Brain pericyte (primary cell): ENCODE measurements at places on chromosomes 13 and 19.

GRCh38 chr19:19464339-19465098, 50.8 kb downstream of the TSSK6 start:
- no peak for DNase-seq

GRCh38 chr13:43363156-43363953, 340.0 kb downstream of the DNAJC15 start:
- no peak for DNase-seq

- no peak for DNase-seq
These were observed 13.1 kb downstream of the NOP53 start for GRCh38 chr19:47758443-47758804.

DNA sequence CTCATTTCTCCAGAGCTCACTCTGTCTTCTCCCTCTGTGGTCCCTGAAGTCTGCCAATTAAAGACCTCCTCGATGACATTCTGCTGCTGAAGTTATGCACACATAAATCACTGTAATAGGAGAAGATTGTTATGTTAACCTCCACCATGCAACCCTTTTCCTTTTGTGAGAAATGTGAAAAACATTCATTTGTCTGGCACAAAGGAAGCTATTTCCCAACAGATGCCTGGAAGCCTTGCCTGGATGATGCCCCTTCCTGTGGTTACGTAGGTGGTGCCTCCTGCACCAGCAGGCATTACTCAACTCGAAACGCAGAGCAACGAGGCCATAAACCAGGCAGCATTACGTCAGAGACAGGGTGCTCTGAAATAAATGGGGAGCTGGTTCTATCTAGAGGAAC, 327.4 kb upstream of the ZNF507 start:
- no peak for DNase-seq

DNA sequence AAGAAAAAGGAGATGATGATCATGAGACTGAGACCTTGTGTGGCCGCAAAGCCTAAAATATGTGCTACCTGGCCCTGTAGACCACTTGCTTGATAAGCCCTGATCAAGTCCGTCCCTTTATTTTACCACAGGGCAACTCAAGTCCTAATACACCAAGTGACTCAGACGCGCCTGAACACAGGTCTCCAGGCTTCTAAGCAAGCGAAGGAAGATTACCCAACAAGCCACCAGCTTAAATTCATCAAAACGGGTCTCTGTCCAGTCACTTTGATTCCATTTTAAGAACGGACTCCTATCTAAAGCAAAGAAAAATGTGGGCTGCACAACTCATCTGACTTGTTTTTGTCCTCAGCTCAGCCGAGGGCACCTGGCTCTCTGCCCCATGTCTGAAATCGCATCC, 26.8 kb downstream of the SLC7A1 start:
- no peak for DNase-seq

DNA sequence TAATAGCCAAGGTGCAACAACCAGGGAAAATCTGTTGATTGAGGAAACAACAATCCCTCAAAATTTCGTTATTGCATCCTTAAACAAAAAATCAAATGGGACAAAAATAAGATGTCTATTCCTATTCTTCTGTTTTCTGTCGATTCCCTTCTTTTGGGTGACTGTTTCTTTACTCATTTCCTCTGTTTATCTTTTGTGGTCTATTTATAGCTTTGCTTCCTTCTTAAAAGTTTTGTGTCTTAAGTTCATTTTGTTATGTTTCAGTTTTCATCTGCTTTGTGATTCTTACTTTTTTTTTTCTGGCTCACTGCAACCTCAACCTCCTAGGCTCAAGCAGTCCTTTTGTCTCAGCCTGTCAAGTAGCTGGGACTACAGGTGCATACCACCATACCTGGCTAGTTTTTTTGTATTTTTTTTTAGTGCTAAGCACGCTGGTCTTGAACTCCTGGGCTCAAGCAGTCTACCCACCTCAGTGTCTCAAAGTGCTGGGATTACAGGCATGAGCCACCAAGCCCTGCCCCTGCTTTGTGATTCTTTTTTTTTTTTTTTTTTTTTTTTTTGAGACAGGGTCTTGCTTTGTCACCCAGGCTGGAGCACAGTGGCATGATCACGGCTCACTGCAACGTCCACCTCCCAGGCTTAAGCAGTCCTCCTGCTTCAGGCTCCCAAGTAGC, 10.4 kb downstream of the ZNF146 start:
- DNase-seq, result no peak

DNA sequence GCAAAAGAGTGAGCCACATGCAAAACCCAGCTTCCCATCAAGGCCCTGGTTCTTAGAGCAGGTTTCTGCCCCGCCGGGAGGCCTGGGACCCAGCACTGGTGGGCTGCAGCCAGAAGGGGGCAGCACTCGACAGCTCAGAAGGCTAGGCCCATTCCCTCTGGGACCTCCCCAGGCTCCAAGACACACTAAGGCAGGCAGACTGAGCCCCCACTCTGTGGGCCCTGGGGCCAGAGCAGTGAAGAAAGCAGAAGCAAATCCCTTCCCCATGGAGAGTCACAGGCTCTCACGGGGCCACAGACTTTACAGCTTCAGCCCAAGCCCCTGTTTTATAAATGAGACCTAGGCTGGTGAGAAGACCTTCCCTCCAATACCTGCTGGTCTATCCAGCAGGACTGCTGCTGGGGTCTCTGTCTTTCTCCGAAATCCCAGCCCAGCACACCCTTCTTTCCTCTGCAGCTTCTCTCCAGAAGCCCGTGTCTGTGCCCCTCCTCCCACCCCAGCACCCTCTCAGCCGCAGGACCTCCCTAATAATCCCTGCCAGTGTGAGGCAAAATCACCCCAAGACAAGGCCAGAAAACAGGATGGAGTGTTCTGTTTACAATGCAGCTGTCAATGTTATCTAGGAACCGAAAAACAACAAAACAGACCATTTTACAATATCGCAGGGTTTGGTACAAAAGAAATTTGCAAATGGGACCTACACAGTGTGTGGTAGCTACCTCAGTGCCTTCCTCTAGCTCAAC, 109.3 kb downstream of the ABCC4 start:
- DNase-seq, result peak; percentile 50

DNA sequence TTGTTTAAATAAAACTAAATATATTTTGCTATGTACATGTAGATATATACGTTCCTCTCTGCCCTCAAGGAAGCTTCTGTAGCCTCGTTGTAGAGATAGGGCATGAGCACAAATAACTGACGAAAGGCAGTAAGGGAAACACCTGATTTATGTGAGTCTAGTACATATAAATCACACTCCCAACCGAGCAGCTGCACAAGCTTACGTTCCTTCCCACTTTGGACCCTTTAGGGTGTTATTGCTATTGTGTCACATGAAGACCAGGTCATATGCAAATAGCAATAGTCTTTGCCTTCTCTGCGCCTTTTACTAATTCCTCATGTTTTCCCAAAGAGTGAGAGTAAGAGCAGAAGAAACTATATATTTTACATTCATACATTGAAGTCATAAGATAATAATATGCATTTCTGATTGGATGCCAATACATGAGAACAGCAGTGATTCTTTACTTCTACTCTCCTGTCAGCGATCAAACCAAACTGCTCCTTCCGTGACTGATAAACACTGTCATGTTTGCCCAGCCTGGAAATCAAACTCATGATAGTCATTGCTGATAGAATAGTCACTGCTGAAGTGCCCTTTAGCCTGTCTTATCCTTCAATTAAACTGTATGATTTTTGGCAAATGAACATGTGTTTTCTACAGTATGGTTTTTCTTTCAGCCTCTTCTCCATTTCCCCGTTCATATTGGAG, 127.2 kb upstream of the MAB21L1 start:
- no peak for DNase-seq

DNA sequence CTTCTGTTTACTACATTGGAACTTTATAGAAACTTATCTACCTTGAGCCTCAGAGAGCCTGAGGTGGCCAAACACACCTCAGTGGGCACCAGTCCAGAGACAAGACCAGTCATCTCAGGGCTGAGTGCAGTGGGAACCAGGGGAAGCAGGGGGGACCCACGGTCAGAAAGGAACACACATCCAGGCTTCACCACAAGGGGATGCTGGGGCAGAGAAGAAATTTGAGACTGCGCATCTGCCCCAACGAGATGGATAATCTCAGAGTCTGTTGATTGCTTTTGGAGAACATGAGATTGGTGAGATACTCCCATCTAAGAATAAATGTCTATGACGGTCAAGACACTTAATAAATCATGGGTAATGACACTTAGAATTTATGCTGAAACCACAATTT, 98.7 kb downstream of the DOCK9 start:
- DNase-seq, result no peak

DNA sequence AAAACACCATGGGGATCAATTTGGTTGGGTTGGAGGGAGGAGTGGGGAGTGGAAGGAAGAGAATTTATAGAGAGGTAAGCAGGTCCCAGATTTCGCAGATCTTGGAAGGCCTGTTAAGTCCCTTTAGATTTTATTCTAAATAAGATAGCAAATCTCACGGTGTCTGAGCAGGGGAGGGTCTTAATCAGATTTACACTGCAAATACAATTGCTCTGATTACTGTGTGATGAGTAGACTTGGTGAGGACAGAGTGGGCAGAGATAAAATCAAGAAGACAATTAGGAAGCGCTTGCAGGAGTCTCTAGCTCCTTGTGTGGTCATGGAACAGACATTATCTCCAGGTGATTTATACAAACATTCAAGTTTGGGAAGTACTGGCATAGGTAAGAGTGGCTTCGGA, 126.0 kb downstream of the GPC6 start:
- no peak for DNase-seq

GRCh38 chr13:99911965-99912566, 59.5 kb downstream of the ZIC5 start:
- DNase-seq, result no peak
